Cortex of kidney (tissue), 1 donor: ENCODE measurements at places on chromosomes 4 and X.

DNA sequence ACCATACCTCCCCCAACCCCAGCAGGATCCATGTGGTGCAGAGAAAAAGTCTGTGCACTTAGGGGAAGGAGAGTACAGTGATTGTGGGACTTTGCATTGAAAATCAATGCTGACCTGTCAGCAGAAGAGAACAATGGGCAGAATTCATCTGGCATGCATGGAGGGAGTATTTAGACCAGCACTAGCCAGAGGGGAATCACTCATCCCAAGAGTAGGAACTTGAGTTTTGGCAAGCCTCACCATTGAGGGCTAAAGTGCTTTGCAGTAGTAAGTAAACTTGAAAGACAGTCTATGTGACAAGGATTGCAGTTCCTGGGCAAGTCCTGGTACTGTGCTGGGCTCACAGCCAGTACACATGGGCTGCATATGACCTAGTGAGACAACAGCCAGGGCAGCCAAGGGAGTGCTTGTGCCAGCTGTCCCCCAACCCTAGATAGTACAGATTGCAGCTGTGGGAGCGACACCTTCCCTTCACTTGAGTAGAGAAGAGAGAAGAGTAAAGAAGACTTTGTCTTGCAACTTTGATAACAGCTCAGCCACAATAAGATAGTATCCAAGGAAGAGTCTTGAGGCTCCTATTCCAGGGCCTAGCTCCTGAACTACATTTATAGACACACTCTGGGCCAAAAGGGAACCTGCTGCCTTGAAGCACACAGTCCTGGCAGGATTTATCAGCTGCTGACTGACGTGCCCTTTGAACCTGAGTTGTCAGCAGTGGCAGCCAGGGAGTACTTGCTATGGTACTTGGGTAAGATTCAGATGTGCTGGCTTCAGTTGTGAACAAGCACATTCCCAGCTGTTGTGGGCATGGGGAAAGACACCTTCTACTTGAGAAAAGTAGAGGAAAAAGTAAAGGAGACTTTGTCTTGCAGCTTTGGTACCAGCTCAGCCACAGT lies 48.7 kb downstream of the HDX start:
- no peak for DNase-seq

- no peak for DNase-seq
Observed at GRCh38 chr4:37561803-37562207, 124.4 kb downstream of the RELL1 start.

DNA sequence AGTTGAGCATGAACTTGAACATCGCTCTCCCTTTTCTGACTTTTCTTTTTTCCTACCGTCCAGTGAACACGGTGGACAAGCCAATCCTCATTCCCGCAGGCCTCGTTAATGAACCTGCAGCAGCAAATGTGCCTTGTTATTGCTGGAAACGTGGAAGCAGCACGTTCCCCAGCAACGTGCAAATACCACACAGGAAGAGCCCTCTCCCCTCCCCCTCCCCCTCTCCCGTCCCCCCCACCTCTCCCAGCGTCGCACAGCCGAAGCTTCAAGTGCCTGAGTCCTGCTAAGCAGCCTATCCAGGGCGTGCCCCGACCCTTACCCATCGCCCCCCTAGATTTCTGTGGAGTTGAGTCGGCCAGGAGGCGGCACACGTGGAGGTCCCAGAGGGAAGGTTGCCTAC lies 219.9 kb downstream of the BCOR start:
- no peak for DNase-seq

DNA sequence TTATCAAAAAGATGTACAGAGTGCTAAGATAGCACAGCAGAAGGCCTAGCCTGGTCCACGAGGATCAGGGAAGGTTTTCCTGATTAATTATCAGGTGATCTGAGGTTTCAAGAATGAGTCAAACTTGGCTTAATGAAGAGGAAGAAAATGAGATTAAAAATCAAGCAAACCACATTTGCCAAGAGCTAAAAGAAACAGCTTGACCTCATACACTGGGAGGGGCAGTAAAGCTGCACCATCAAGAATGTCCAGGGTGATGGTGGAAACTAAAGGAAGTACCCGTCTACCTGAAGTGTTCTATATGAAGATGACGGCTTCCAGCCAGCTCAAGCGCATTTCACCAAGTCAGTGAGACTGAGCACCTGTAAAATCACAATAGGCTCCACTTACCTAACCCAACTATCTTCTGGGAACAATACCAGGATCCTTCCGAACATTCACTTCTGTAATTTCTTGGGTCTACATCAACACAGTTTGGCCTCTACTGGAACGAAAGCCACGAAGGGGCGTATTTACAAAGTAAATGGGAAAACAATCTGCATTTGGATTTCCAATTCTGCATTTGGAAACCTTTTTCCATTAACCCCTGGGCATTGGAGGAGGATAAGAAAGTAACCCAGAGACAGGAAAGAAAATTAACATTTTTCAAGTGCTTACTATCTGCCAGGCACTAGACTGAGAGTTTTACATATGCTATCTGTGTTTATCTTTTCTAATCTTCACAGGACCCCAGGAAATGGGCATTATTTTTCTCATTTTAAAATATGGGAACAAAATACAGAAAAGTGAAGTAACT lies 114.0 kb upstream of the DCLK2 start:
- no peak for DNase-seq

DNA sequence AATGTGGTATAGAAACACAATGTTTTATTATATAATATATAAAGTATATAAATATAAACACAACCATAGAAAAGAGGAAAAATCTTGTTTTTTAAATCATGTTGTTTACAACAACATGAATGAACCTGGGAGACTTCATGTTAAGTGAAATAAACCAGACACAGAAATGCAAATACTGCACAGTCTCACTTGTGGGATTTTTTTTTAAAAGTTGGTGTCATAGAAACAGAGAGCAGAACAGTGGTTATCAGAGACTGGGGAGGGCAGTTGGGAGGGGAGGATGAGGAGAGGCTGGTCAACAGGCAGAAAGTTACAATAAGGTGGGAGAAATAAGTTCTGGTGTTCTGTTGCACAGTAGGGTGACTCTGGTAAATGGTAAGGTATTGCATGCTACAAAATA lies 57.1 kb downstream of the FREM3 start:
- DNase-seq, result no peak

- no peak for DNase-seq
Observed at GRCh38 chrX:150569155-150569477, 695 bp downstream of the MTM1 start.

- DNase-seq, result no peak
Observed at GRCh38 chr4:71262161-71262560, 76.7 kb upstream of the SLC4A4 start.

GRCh38 chr4:26083987-26084386 lies 170.0 kb downstream of the SMIM20 start:
- DNase-seq, result no peak

GRCh38 chr4:121155893-121156292 lies 8.2 kb downstream of the TNIP3 start:
- DNase-seq, result no peak

- no peak for DNase-seq
Observed at GRCh38 chr4:60737858-60738257, 462.3 kb upstream of the ADGRL3 start.

- DNase-seq, result no peak
Observed at GRCh38 chr4:186149872-186150271, 41.5 kb upstream of the CYP4V2 start.

- no peak for DNase-seq
Observed at GRCh38 chrX:30015440-30015839, 199.9 kb upstream of the MAGEB2 start.

DNA sequence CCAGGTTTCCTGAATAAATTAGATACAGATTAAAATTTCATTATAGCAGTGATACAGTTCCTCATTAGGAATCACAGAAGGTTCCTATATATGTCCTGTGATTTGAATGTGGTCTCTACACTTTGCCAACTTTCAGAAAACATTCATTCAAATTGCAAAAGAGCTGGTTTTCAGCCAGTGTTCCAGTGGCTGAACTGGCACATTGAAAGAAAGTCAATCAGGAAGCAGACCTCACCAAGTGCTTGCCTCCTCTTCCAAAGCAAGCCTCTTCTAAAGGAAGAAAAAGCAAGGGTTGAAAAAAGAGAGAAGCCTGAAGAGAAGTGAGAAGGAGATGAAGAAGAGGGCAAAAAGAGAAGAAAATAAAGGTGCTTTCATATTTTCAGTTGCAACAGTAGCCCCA lies 12.7 kb downstream of the KLHL34 start:
- no peak for DNase-seq

DNA sequence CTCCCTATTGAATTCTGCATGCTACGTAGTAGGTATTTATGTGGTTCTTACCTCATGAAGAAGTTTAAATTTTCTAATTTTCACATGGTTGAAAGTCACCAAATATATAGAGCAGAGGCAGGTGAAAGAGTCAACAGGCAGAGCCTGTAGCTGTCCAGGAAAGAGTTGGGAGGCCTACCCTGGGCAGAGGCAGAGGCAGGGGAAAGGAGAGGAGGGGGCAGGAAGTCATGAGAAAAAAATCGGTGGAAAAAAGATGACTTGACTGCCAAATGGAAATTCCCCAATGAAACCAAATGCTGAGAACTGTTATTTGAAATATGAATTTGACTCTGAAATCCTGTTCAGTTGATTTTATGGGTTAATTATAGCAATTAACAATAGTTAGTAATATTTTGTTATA lies 23.1 kb upstream of the GPR34 start:
- no peak for DNase-seq

DNA sequence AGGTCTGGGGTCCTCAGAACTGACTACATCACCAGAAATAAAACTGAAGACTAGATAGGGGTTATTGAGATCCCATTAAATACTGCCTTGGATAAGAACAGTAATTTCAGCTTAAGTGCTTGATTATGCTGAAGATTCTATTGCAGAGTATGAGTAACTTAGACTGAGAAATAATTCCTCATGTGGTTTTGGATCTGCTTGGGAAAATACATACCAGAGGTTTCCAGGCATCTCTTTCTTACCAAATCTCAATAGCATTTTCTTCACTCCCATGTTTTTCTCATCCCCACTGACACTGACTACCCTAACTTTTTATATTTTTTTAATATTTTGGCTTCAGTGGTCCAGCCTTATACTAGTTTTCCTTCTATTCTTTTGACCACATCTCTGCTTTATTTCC lies 92.0 kb upstream of the TEX13D start:
- no peak for DNase-seq
